Frontal cortex (tissue), 4 donors: ENCODE measurements at places on chromosomes 1 and 21. TPM values are rescaled to one million over a fixed set of nuclear protein-coding genes. Genes with fewer than 3 reads are reported as not detected.
A peak's percentile ranks its signal among the peaks of the same experiment; 100 is the strongest.

DNA sequence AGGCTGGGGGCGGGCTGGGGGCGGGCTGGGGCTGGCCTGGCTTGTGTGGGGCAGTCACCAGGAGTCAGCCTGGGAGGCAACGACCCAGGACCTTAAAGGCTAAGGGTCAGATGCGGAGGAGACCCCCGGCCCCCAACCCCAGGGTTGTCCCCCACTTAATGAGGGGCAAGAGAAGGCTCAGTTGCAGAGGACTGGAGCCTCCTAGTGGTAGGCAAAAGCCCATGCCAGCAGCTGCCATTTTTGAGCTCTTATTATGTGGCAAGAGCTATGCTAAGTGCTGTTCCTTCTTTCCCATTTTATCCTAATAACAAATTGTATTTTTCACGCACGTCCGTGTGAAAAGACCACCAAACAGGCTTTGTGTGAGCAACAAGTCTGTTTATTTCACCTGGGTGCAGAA lies 8.0 kb downstream of the KIAA1614 start:
- no peak for DNase-seq

The PAQR6 gene
- 7.7 TPM for total RNA-seq

DNA sequence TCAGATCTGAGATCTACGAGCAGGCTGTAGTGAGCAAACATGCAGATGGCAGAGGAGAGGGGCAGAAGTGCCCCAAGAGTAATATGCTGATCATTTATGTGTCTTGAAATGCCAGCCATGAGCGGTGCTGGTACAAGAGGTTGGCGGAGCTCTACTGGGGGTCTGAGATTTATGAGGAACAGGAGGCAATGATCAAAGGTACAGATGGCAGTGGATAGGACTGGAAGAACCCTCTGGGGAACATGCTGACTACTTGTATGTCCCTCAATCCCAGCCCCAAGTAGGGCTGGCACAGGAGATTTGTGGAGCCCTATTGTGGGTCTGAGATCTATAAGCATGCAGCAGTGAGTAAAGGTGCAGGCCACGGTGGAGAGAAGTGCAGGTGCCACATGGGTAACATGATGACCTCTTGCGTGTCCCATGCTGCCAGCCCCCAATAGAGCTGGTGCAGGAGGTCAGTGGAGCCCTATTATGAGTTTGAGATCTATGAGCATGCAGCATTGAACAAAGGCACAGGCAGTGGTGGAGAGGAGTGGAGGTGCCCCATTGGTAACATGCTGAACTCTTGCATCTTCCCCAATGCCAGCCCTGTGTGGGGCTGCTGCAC lies 97.2 kb upstream of the ZNF678 start:
- no peak for DNase-seq

- no peak for DNase-seq
These were observed 55.8 kb upstream of the CLDN14 start for GRCh38 chr21:36535618-36536241.

DNA sequence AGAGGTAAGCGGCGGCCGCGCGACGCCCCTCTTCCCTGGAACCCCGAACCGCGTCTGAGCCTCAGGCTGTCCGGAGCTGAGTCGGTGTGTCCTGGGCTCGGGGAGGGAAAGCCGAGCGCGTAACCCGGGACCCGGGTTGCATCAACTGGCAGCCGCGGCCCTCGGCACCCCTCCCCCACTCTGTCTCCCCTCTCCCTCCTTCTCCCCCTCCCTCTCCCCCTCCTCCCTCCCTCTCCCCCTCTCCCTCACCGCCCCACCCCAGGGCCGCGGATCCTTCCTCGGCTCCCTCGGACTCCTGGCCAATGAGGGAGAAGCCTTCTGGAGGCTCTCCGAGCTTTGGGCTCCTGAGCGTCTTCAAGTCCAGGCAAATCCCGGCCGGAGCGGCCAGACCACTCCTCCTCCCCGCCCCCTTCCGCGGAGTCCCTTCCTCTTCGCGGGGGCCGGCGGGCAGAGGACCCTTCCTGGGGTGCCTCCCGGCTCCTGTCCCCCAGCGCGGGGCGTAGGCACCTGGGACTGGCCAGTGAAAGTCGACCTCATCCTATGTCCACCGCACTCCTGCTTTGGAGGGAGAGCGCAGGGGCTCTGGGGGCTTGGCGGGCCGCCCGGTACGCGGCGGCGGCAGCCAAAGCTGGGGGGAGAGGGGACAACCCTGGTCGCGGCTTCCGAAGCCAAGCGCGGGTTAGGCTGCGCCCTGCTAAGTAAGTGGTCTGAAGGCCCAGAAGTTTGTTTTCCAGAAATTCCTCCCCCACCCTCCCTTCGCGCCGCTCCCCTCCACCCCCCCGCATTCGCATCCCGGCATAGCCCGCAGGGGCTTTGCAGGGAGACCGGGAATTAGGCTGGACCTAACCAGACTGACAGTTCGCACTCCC lies 850 bp downstream of the SESN2 start:
- peak; percentile 40 for DNase-seq
